AG04450 (cell line): ENCODE measurements at places on chromosomes 2 and 18.

DNA sequence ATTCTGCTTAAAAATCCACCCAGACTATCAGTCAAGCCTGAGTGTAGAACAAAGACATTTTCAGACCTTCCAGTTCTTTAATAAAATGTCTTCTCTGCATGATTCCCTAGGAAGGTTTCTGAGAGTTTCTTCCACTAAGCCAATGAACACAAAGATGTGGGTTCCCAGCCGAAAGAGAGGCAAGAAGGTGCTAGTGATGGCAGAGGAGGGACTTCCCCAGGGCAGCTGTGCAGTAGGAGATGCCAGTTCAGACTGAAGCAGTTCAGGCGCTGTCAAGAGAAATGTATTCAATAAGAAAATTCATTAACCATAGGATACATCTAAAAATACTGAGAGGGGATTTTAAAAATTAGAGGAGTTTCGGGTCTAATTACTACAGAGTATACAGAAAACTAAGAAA, 83.3 kb downstream of the RND3 start:
- DNase-seq, result no peak

- DNase-seq, result no peak
Measured at GRCh38 chr2:5933669-5934068, 241.5 kb downstream of the SOX11 start.

DNA sequence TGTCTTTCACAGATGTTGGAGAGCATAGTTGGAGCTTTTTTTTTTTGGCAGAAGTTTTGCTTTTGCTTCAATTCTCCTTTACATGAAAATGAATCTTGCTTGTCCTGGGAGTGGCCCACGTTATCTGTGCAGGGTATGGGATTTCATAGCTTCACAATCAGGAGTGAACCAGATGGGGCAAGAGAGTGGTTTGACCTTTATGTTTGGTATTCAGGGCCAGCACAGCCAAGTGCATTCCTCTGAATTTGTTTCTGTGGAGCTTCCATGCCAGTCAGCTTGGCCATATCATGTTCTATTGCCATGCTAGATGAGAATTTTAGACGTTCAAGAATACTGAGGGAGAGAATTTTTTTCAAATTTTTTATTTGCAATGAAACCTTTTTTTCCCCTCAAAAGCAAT, 116.6 kb downstream of the PRPF40A start:
- no peak for DNase-seq

DNA sequence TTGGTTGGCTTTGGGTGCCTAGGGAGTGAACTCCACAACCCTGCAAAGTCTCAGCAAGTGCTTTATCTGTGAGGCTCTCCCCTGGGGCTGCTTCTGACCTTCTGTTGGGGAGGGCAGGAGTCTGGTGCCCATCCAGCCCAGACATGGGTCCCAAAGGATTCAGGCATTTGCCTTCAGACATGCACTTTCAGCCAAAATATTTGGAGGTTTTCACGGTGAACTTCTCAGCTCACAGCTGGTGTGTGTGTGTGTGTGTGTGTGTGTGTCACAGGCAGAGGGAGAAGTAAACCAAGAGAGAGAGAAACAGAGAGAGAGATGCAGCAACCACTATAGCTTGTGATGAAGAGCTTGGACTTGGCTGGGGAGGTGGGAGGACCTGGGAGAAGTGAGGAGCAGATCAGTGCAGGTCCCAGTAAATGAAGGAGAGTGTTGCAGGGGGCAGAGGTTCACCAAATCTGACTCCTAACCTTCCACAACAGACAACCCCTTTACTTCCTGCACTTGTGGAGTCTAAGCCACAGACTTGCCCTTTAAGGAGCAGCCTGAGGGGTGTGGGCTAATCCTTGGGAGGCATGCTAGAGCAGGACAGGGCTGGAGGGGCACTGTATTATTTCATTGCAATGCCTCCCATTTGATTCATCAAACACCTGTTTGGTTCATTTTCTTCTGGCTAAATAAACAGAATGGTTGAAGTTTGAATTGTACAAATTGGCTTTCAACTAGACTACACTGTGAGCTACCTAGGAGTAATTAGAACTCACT, 14.1 kb downstream of the SLC9A4 start:
- DNase-seq, result no peak

- DNase-seq, result no peak
Measured at GRCh38 chr18:11357678-11358077, 208.3 kb upstream of the PIEZO2 start.

GRCh38 chr2:10439185-10439879, 8.8 kb downstream of the ODC1 start:
- DNase-seq, result no peak

GRCh38 chr2:200342235-200342634, 35.7 kb downstream of the SPATS2L start:
- DNase-seq, result no peak

DNA sequence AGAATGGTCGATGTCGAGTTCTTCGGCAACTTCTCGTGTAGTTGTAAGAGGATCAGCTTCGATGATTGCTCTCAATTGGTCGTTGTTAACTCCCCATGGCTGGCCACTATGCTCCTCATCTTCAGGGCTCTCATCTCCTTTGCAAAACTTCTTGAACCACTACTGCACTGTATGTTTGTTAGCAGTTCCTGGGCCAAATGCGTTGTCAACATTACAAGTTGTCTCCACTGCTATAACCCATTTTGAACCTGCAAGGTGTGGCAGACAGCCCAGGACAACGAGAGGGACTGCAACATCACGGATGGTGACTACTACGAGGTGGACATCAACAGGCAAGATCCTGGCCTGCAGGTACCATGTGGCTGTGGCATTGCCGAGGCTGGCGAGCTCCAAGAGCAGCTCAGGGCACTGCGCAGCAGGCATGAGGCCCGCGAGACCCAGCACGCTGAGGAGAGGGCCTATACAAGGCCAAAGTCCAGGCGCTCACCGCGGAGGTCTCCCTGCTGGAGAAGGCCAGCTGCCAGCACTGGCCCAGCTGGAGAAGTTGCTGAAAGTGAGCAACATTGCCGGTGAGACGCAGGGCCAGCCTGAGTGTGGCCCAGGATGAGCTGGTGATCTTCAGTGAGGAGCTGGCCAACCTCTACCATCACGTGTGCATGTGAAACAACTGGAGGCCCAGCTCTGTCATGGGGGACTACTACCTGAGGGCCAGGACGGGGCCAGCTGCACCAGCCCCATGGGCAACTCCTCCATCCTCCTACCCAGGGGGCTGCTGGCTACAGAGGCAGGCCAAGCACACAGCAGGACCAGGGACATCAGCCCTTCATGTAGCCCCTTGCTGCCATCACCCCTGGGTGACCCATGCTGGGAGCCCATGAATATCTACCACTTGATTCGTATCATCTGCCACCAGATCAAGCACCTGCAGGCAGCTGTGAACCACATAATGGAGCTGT, 20.2 kb downstream of the CLK1 start:
- DNase-seq, result no peak

DNA sequence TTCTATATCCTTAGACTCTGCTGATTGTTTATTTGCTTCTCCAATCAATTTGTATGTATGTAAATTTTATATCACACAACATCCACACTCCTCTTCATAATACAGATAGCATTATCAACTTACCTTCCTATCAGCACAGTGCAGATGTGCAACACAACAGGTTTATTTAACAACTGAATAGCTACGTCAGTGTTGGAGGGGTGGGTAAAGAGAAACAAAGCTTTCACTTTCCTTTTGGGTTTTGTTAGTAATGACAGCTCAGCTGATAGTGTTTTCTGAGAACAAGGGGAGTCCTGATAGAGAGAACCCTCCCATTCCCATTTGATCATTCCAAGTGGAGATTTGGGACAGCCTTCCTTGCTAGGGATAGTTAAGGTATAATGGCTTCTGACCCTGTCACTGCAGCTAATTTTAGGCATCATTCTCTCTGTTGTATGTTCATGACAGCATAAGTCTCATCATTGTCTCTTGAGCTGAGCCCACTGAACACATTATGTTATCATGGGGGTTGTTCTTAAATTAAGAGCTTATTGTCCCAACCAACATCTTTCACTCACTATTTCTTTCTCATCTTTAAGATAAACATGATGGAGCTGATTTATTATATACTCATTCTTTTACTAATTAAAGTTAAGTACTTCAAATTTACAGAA, 227.7 kb downstream of the GPD2 start:
- DNase-seq, result no peak

GRCh38 chr18:76051396-76052226, 443.4 kb downstream of the ZNF516 start:
- DNase-seq, result no peak

GRCh38 chr18:43159086-43159770, 43.7 kb upstream of the RIT2 start:
- DNase-seq, result no peak

DNA sequence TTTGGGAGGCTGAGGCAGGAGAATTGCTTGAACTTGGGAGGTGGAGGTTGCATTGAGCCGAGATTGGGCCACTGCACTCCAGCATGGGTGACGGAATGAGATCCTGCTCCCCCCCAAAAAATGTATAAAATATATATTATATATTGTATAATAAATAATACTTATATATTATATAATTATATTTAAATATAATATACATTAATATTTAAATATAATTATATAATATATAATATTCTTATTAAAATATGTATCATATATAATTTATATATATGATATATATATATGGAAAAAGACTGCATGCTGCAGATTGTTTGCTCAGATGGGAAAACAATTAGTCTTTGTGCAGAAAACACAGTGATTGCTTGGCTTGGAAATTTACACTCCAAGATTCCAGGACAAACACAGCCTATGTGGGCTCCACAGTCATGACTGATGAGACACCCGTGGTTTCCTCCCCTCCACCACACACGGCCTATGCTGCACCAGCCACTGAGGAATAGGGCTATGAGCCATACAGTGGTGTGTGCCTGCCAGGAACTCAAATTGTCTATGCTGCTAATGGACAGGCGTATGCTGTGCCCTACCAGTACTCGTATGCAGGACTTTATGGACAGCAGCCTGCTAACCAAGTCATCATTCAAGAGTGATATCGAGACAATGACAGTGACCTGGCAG, 30.0 kb downstream of the PMAIP1 start:
- DNase-seq, result no peak

- DNase-seq, result no peak
Measured at GRCh38 chr2:72425996-72426395, 278.3 kb upstream of the CYP26B1 start.

- no peak for DNase-seq
Measured at GRCh38 chr18:79819064-79819967, 21.6 kb downstream of the KCNG2 start.

DNA sequence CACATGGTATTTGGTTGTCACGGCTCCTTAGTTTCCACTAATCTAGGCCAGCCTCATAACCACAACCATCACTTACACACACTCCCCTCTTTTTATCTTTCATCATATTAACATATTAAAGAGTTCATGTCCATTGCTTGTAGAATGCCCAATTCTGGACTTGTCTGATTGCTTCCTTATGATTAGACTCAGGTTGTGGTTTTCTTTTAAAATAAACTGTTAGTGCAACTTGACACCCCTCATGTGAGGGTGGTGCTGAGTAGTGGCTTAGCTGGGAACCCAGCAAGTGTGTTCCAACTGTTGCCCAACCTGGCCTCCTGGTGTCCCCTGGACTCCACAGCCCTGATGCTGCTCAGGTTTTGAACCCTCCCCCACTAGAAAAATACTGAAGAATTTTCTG, 20.1 kb upstream of the CD207 start:
- no peak for DNase-seq

GRCh38 chr2:39737661-39738060, 41.4 kb downstream of the THUMPD2 start:
- DNase-seq, result peak; percentile 61

DNA sequence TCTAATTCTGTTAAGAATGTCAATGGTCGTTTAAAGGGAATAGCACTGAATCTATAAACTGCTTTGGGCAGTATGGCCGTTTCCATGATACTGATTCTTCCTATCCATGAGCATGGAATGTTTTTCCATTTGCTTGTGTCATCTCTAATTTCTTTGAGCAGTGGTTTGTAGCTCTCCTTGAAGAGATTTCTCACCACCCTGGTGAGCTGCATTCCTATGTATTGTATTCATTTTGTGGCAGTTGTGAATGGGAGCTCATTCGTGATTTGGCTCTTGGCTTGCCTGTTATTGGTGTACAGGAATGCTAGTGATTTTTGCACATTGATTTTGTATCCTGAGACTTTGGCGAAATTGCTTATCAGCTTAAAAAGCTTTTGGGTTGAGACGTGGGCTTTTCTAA, 38.3 kb upstream of the WDR75 start:
- DNase-seq, result no peak

DNA sequence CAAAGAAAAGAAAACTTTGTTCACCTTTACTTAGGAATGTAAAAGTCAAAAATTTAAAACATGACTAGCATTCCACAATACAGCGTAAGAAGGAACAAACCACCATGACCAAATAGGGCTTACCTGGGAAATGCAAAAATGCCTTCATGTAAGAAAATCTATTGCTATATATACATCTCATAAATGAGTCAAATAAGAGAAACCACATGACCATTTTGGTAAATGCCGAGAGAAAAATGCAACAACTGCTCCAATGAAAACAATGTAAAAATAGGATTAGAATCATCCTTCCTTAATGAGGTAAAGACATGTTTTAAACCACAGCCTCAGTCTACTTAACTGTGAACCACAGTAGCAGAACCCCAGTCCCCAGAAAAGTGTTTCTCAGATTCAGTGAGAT, 49.4 kb downstream of the TGOLN2 start:
- DNase-seq, result peak; percentile 55

DNA sequence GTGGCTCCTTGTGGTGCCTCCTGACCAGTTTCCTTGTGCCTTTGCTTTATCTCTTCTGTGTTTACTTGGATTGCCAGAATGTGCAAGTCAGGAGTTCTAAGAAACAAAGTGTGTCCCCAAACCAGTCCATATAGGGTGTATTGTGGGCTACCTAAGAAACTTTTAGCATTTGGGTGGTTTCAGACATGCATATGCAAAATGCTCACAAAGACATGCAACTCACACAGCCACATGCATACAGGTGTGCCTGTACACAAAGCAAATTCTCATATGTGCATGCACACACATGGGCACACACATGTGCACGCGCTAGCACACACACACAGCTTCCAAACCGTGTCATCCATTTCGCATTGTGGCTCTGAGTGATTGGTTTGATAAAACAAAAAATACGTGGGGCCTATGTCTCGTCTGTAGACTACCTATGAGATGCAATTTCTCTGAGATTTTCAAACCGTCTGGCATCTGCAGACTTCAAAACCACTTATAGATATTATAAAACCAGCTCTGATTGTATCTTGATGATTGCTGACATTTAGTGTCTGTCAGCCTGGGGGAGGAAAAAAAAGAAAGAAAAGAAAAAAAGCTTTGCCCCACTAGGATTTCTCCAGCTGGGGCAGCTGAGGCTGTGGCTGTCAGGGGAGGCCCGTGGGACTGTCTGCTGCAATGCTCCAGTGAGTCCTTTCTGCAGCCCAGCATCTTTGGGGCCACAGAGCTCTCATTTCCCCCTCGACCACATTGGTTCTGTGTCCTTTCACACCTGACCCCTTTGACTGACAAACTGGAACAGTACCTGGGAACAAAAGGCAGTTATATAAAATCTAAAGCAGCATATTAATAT, 556.1 kb downstream of the CMPK2 start:
- DNase-seq, result no peak

GRCh38 chr2:64928813-64929212, 60.4 kb upstream of the SLC1A4 start:
- DNase-seq, result no peak

- DNase-seq, result no peak
Measured at GRCh38 chr2:30147196-30147714, 448 bp downstream of the YPEL5 start.

- no peak for DNase-seq
Measured at GRCh38 chr2:85134896-85135659, 1.9 kb downstream of the TCF7L1 start.

GRCh38 chr2:5546181-5546580, 146.0 kb upstream of the SOX11 start:
- no peak for DNase-seq
